ENCODE measurements at places on chromosomes 2 and 18.

DNA sequence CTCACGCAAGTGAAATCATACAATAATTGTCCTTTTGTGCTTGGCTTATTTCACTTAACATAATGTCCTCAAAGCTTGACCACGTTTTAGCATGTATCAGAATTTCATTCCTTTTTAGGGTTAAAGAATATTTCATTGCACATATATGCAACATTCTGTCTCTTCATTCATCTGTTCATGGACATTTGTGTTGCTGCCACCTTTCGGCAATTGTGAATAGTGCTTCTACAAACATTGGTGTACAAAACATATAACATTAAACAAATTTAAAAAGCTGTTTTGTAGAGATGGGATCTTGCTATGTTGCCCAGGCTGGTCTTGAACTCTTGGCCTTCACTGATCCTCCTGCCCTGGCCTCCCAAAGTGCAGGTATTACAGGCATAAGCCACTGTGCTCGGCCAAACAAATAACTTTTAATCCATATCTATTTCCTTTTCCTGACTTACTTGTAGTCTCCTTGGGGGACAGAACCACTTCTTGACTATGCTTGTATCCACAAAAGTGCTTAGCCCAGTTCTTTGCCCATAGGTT, 209.3 kb downstream of the SLC4A3 start:
- DNase-seq, result no peak

GRCh38 chr2:10897956-10898355, 13.8 kb upstream of the KCNF1 start:
- DNase-seq, result no peak

- DNase-seq, result no peak
These were observed 26.9 kb upstream of the SLC35F6 start for GRCh38 chr2:26737221-26737620.

DNA sequence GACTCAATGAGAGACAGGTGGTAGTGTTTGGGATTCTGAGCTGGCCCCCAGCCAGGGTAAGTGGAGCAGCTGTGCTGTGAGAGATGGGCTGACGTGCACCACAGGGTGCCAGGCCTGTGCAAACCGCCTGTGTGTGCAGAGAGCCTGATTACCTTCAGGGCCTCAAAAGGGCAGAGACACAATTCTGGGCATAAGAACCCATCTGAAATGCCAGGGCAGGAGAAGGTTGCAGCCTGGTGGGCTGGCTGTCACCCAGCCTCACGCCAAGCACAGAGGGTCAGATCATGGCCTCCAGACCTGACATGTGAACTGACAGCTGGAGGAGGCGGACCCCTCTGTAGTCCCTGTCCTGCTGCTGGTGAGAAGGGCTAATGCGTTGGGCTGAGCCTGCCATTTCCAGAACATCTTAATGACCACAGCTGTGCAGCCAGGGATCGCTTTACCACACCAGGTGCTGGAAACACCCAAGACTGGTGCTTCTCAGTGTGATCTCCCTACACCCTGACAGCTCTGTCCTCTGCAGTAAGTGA, 100.9 kb downstream of the ARL4C start:
- DNase-seq, result no peak

- DNase-seq, result no peak
These were observed 1098.5 kb upstream of the DDX18 start for GRCh38 chr2:116716038-116716437.

- no peak for DNase-seq
These were observed 104.6 kb upstream of the COL3A1 start for GRCh38 chr2:188869550-188869949.

DNA sequence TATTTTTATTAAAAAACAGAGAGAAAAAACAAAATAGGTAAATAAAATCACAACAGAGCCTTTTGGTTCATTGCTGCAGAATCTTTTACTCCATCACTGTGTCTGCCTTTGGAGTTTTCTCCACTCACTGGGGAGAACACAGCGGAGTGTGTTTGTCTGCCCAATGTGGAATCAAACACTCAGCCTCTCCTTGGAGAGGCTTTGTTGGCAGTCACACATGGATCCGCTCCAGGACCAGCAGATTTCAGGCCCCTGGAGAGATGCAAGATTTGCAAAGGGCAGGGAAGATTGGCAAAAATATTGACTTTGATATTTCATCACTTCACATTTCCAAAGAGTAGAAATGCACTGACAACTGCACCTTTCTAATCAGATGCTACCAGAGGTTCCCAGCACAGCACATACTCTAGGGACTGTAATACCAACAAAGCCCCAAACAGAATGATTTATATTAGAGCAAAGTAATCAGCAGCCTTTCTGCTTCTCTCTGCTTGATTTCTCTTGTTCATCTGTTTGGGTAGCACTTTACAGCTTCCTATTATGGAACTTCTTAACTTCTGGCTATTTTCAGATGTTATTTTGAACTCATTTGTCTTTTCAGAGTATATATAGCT, 1898.8 kb upstream of the PIK3C3 start:
- no peak for DNase-seq

- no peak for DNase-seq
These were observed 102.8 kb upstream of the RBMS1 start for GRCh38 chr2:160596441-160596840.

- DNase-seq, result no peak
These were observed 327.1 kb downstream of the CMPK2 start for GRCh38 chr2:6538607-6539006.

Data from hematopoietic multipotent progenitor cell (in vitro differentiated cells).